ENCODE measurements at places on chromosomes 13 and 19.

DNA sequence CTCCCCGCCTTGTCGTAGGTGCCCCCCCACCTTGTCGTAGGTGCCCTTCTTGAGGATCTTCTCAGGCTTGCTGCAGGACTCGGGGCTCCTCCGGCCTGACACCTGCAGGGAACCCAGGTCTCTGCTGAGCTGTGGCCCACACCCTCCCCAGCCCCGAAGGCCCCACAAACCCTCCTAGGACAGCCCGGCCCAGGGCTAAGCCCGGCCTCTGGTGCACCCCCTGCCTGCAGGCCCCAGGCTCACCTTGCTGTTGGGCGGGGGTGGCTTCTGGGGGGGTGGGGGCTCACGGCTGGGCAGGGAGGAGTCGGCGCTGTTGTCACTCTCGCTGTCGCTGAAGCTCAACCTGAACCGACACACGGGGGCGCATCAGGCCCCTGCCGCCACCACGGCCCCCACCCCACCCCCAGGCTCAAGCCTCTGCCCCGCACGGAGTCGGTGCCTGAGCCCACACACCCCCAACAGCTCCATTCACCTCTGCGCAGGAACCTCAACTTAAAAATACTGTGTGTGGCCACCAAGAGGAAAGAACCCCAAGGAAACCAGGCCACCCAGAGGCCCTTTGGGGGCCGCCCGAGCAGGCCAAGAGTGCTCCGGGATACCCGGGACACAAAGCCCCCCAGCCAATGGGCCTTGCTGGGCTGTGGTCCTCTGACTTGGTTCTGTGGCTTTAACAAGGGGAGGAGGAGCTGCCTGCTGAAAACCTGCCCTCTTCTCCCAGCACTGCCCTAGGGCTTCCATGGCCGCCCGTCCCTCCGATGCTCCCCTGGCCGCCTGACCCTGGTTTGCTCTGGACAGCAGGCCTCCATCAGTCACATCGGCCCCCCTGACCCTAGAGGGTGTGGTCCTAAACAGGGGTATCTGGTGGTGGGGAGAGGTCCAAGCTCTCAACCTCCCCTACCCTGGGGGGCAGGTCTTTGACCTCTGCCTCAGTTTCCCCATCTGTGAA, 65.8 kb downstream of the MLLT1 start:
- DNase-seq = no peak

- no peak for DNase-seq
Measured at GRCh38 chr19:11465600-11465999, 15.2 kb downstream of the ELAVL3 start.

GRCh38 chr19:16161840-16162239, 11.5 kb downstream of the CIB3 start:
- DNase-seq = peak; percentile 40

- DNase-seq = peak; percentile 42
Measured at GRCh38 chr13:99367663-99368448, 60.7 kb upstream of the GPR183 start.

DNA sequence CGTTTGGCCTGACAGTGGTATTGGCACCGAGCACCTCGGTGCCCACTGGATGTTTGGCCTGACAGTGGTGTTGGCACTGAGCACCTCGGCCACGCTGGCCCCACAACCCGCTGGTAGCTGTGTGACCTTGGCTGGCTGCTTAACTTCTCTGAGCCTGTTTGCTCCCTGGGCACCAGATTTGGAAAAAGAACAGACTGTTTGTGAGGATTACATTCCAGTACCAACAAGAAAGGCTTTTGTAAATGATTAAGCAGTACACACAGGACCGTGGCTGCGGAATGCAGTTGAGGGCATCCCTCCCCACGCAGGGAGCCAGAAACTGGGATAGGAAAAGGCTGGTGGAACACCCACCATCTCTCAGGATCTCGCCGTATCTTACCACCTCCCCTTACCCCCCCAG, 31.9 kb downstream of the SLC25A42 start:
- no peak for DNase-seq

DNA sequence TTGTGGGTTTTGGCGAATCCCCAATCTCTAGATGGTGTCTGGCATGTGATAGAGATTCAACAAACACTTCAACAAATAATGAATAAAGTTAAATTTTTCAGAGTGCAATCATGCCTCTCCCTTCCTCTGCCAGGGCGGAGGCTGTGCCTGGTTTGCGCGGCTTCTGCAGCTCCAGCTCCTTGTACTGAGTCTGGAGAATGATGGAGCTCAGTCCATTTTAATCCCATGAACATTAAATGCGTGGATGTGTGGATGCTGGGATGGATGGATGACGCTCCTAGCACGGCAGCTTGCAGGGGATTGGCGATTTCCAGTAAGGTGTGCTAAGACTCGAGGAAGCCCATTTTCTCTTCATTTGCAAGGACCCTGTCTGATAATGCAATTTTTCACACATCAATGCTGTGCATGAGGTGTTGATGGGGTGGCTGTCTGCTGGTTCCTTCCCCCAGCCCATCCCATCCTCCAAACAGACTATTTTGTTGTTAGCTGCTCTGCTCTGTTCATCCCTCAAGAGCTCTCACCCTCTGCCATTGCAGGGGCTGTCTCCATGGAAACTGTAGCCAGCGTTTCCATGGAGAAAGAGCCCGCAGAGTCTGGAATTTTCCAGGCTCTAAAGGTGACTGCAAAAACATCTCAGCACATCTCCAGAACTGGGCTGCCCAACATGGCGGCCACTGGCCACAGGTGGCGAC, 92.6 kb upstream of the PEG3 start:
- no peak for DNase-seq

GRCh38 chr19:51783372-51783771, 11.6 kb upstream of the FPR3 start:
- peak; percentile 36 for DNase-seq

DNA sequence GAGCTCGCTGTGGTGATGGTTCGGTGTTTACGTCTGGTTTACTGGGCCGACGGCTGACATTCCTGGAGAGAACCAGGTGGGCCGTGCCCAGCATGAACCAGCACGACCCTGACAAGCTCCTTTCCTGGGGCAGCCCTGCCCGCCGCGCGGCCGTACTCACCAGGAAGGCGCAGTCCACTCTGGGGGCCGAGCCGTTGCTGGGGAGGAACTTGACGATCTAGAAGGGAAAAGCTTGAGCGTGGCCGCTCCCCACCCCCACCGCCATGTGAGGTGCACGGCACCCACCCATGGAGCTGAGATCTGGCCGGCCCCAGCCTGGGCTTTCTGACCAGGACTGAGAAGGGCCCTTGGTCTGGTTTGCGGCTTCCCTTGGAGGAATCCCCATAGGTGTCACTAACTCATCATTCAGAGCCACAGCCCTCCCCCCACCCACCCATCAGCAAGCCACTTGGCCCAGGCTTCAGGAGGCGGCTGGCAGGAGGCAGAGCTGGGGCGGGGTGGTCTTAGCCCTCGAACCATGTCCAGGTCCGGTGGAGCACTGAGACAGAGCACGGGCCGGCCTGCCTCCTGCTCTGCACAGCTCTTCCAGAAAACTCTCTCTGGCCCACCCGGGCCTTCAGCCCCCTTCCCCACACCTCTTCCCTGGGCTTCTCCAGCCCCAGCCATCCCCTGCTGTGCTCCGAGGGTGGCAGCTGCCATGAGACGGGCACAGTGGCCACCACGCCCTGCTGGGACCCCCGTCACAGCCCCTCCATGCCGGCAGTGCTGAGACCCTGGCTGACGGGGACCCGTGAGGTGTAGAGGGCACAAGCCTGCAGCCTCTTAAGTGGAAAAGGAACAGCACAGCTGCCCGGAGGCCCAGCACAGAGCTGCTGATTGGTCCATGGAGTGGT, 6.2 kb downstream of the ATP4B start:
- no peak for DNase-seq

- DNase-seq = peak; percentile 80
Measured at GRCh38 chr19:41957838-41958366, 1.2 kb downstream of the RABAC1 start.

GRCh38 chr13:37475966-37476365, 122.6 kb downstream of the POSTN start:
- no peak for DNase-seq

DNA sequence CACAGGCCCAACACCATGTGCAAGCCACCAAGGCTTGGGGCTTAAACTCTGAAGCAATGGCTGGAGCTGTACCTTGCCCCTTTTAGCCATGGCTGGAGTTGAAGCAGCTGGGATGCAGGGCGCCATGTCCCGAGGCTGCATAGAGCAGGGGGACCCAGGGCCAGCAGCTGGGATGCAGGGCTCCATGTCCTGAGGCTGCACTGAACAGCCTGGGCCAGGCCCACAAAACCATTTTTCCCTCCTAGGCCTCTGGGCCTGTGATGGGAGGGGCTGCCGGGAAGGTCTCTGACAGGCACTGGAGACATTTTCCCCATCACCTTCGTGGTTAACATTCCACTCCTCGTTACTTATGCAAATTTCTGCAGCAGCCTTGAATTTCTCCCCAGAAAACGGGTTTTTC, 10.8 kb downstream of the TRAPPC2B start:
- DNase-seq = no peak

DNA sequence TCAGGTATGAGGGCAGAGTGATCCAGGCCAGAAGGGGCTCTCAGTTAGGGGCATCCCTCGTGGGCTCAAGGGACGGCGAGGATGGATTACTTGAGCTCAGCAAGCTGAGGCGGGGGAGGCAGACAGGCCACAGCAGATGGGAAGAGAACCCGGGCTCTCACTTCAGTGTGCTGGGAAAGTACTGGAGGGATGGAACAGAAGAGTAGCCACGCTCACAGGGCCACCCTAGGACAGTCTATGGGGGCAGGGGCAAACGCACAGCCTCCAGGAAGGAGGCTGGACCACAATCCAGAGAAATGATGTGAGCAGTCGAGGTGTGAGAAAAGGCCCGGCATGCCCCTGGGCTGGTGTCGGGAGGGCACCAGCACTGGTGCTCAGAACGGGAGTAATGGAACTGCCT, 9.2 kb downstream of the GJA3 start:
- no peak for DNase-seq

GRCh38 chr13:101709952-101710351, 257.5 kb downstream of the ITGBL1 start:
- peak; percentile 39 for DNase-seq

DNA sequence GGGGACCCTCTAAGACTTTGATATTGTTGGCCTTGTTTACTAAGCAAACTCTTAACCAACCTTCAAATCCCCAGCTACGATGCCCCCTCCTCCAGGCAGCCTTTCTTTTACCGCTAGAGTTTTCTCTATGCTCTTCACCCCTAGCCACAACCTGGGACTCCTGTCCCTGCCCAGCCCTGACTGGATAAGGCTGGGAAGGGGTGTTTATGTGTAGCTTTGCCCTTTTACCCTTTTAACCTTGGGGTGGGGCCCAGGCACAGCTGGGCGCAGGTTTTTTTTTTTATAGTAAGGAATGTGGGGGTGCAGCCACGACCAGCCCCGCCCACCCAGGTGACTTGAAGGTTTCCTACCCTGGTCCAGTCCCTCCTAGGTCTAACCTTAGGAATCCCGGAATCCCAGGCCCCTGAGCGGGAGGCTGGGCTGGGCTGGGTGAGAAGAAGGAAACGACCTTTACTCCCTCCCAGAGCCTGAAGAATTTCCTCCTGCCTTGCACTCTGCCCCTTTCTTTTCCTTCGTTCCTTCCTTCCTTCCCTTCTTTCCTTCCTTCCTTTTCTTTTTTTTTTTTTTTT, 12.2 kb downstream of the TJP3 start:
- no peak for DNase-seq

- no peak for DNase-seq
Measured at GRCh38 chr19:19260417-19261214, 12.5 kb downstream of the TM6SF2 start.

DNA sequence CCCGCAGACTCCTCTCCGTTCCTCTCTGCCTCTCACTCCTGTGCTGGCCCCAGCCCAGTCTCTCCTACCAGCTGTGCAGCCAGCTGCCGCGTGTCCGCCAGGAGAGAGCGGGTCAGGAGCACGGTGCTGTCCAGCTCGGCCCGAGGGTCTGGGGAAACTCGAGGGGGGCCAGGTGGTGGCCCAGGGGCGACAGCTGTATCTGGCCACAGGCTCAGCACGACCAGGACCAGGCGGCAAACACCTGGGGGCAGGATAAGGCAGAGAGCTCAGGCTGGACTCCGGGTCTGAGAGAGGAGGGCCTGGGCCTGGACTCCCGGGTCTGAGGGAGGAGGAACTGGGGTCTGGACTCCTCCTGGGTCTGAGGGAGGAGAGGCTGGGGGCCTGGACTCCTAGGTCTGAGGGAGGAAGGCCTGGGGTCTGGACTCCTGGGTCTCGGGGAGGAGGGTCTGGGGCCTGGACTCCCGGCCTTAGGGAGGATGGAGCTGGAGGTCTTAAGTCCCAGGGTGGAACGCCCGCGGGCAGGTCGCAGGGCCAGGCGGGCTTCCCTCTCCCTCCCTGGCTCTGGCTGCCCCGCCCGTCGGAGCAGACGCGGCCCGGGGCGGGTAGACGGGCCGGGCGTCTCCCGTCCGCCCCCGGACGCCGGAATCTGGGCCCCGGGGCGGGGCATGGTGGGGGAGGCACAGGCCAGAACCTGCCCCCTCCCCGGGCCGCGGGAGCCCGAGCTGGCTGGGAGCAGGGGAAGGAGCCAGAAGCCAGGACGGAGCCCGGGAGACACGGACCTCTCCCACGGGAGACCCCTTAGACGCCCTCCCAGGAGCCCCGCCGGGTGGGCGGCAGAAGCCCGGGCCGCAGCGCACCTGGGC, 1.3 kb downstream of the IL11 start:
- DNase-seq = peak; percentile 39

- no peak for DNase-seq
Measured at GRCh38 chr13:48496271-48497161, 36.4 kb downstream of the RCBTB2 start.

DNA sequence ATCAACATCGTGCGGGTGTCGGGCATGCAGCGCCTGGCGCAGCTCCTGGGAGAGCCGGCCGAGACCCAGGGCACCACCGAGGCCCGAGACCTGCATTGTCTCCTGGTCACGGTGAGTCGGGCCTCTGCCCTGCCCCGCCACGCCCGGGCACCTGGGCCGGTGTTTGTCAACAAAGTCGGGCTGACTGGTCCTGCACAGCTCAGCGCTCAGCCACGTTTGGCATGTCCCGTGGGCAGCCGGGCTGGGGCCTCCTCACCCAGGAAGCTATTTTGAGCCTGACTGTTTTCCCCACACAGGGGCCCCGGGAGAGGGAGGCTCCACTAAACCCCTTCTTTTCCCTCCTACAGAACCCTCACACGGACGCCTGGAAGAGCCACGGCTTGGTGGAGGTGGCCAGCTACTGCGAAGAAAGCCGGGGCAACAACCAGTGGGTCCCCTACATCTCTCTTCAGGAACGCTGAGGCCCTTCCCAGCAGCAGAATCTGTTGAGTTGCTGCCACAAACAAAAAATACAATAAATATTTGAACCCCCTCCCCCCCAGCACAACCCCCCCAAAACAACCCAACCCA, 1.3 kb downstream of the GADD45B start:
- DNase-seq = peak; percentile 39

DNA sequence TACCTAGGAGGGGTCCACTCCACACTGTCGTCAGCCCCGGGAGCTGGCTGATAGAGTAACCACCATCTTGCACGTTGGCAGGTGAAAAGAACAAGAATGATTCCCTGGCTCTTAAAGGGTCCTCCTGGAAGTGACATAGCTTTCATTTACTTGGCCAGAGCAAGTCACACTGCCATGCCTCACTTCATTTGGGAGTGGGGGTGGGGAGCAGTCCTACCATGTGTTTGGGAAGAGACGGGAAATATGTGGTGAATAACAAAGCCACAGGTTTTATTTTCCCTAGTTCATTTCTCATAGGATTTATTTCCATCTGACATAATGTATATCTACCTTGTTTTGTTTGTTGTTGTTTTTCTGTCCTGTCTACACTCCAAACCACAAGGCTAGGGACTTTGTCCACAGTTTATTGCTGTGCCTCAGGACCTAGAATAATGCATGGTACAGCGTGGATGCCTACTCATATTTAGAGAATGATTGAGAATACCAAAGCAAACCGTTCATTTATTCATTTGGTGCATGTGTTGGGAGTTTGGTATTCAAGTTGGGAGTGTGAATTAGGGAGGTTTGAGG, 26.8 kb downstream of the UBAC2 start:
- DNase-seq = no peak

GRCh38 chr19:4234862-4235201, 5.5 kb downstream of the EBI3 start:
- no peak for DNase-seq
